ENCODE measurements at places on chromosomes 12 and 14.

GRCh38 chr12:27289414-27289813 lies 43.2 kb upstream of the BMAL2 start:
- no peak for DNase-seq

GRCh38 chr14:76057914-76058313 lies 72.4 kb downstream of the IFT43 start:
- DNase-seq = no peak

DNA sequence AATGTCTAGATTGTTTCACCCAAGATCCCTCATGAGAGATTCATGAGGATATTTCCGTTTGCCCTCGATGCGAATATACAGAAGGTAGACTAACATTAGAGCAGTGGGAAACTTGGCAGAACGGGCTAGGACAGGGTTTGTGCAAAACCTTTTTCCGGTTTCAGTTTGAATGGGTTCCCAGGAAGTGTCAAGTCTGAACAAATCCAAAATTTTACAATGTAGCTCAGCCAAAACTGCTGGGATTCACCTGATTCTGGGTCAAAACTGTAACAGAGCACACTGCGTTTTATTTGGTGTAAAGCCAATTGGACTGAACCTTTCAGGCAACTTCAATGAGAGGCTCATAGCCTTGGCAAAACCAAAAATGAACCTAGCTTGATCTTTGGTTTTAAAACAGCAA lies 337.8 kb upstream of the DIO2 start:
- no peak for DNase-seq

DNA sequence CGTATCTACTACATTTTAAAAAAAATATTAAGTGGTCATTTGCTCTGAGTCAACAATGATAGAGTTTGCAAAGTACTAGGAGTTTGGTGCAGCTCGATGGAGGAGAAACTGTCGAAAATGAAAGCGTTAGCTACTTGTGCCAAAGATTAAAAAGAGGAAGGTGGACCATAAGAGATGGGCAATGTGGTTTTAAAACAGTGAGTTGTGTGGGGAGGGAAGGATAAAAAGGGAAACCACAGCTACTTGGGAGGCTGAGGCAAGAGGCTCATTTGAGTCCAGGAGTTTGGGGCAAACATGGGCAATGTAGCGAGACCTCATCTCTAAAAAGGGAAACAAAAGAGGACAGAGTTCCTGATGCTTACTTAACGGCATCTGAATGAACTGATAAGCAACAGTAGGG lies 18.2 kb upstream of the STRAP start:
- DNase-seq = no peak

GRCh38 chr12:96770219-96771102 lies 136.6 kb upstream of the NEDD1 start:
- DNase-seq = no peak

DNA sequence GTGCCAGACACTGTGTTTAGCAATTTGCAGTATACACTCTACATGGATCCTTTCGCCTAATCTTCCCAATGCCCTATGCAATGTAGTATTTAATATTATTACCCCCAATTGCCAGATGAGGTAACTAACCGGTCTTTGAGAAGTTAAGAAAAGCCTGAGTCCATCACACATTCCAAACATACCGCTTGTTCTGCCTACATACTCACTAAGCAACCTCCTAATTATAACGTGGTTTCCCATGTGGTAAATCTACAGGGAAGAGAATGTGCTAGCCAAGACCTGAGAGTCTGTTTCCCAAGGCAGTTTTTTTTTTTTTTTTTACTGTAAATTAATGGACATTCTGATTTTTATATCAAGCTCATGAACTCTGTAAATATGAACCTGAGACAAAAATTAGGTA lies 37.2 kb downstream of the ATP2B1 start:
- DNase-seq = no peak

- no peak for DNase-seq
Observed at GRCh38 chr12:104692557-104693218, 235.9 kb downstream of the CHST11 start.

- peak; percentile 59 for DNase-seq
Observed at GRCh38 chr12:12716793-12717585, at the start of gene CDKN1B. CDKN1B (plus strand) TSS chr12:12717368; CDS start chr12:12717840, 472 bp downstream.

DNA sequence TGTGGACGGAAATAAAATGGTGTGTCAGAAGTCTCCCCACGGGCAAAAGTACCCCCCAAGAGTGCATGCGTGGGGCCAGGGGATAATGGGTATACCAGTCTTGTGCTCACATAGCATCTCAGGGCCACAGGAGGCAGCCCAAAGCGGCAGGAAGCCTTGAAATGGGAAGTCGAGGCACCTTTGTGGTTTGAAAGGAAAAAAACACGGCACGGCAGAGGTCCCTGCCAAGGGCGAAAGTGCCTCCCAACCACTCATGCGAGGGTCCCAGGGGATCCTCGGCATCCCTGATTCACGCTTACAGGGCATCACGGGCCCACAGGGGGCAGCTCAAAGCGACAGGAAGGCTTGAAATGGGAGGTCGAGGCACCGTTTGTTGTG lies 583.2 kb downstream of the ALG10 start:
- no peak for DNase-seq

All from 8988T (cell line).